ENCODE measurements at places on chromosomes 12 and 14.

- DNase-seq = peak; percentile 89
Measured at GRCh38 chr12:16012117-16012516, 101.0 kb downstream of the DERA start.

GRCh38 chr12:16323010-16323409 is 24.4 kb upstream of the MGST1 start:
- DNase-seq = peak; percentile 68

- peak; percentile 14 for DNase-seq
Measured at GRCh38 chr12:127984386-127985055, 282.4 kb upstream of the TMEM132C start.

DNA sequence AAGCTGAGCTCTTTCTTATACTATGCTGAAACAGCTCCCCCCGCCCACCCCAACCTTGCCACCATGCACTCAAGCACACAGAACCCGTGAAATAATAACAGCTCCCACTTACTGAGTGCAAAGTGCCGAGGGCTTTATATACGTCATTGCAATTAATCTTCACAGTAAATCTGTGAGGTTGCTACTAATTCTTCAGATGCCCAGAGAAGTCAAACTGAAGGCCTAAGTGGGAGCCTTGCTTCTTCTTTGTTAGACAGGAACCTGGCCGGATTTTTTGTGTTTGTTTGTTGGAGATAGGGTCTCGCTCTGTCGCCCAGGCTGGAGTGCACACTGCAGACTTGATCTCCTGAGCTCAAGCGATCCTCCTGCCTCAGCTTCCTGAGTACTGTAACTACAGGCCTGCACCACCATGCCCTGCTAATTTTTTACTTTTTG is 34.0 kb downstream of the VCPKMT start:
- DNase-seq = no peak

GRCh38 chr14:100777818-100778525 is 47.9 kb upstream of the MEG3 start:
- no peak for DNase-seq

GRCh38 chr12:52506858-52507715 is 13.1 kb downstream of the KRT5 start:
- DNase-seq = peak; percentile 84

DNA sequence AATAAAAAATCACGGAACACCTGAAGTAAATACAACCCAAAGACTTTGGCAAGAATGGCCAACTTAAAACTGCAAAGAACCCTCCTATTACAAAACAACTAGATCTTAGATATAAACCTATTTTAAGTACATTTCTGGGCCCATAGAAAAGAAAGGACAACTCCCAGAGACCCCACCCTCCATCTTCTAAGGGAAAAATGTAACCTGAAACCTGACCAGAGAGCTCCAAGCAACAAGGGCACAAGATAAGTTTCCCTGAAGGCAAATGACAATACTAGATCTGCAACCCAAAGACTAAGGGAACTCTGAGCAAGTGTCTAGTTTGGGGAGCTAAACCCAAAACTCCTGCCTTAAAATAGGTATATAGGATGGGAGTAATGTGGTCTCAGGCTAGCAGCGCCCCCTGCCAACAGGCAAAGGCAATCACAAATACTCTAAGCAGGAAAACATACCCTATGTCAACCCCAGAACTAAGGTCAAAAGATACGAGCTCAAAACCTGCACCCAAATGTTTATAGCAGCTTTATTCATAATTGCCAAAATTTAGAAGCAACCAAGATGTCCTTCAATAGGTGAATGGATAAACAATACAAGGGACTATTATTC is 218.9 kb downstream of the ITPR2 start:
- peak; percentile 31 for DNase-seq

- peak; percentile 26 for DNase-seq
Measured at GRCh38 chr12:49092086-49092815, 2.4 kb downstream of the DHH start.

GRCh38 chr12:113472191-113473121 is 785 bp upstream of the LHX5 start:
- no peak for DNase-seq

- no peak for DNase-seq
Measured at GRCh38 chr12:45269412-45269751, 53.5 kb downstream of the ANO6 start.

DNA sequence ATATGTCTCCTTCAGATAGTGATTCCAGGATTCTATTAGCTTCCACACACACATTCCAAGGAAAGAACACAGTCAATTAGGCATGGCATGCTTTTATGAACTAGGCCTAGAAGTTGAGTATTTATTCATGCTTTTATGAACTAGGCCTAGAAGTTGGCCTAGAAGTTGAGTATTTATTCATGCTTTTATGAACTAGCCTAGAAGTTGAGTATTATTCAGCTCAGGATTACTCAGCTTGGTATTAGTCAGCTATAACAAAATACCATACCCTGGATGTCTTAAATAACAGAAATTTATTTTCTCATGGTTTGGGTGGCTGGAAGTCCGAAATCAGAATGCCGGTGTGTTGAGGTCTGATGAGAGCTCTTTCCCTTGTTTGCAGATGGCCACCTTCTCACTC is 442.7 kb upstream of the FLRT2 start:
- DNase-seq = peak; percentile 60

DNA sequence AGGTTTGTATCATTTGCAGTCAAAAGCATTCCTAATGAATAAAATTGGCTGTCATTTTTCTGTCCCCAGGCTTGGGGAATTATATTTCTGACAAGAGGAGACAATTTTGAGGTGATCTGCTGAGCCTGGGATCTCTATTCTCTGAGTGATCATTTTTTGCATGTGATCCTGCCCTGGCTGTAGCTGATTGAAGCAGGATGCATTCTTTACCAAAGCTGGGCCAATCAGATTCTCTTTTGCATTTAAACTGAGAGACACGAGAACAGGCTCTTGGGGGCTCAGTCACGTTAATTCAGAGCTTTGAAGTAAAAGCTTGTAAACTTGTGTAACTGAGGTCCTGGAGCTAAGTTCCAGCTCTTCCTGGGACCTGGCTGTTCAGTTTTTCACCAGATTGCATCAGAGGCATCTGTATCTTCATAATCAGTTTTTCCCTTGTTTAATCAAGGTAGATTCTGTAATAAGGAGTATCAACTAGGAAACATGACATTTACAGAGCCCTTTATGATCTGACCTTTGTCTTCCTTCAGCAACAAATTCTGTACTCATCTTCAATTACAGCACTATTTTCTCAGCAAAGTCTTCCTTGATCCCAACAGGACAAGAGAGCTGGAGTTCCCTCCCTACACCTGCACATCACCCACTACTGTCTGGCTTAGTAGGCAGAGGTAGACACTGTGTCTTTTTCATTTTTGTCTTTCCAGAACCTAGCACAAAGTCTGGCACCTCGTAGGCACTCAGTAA is 35.0 kb upstream of the MANSC4 start:
- DNase-seq = no peak

- DNase-seq = no peak
Measured at GRCh38 chr12:63018273-63018672, 83.3 kb upstream of the PPM1H start.

DNA sequence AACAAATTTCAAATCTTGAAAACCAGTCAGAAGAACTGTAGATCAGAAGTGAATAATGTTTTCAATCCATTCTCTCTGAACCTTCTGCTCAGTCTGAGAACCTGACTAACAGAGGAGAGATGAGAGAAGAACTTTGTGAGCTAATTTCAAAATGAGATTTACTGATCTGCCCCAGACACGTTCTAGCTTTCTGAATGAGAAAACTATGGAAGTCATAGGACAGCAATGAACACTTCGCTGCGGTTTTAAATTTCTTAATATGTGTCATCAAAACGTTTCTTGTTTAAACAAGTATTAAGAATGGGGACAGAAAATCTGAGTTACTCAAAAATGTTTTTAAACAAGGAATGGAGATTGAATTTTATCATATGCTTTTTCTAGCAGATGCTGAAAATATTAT is 66.6 kb upstream of the FAR2 start:
- DNase-seq = peak; percentile 44

- DNase-seq = peak; percentile 1
Measured at GRCh38 chr14:48970943-48971342, 615.2 kb downstream of the RPS29 start.

DNA sequence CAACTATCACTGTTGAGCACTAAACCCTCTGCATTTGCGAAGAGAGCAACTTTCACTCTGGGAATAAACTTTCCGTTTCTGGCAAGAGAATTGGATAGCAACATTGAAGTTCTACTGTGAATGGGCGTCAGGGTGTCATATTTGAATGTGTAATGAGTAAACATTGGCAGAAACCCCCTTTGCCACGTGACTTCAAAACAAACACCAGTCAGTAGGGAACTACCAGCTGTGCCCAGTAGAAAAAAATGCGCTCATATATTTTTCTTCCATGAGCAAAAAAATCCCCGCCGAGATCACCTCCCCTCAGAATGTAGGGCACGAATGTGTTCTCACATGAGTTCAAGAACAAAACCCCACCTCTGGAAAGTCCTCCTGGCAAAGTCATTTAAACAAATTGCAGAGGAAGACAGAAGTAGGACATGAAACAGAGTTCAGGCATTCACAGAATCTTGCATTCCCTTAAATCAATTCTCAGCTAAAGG is 80.6 kb downstream of the BTG1 start:
- DNase-seq = peak; percentile 55

DNA sequence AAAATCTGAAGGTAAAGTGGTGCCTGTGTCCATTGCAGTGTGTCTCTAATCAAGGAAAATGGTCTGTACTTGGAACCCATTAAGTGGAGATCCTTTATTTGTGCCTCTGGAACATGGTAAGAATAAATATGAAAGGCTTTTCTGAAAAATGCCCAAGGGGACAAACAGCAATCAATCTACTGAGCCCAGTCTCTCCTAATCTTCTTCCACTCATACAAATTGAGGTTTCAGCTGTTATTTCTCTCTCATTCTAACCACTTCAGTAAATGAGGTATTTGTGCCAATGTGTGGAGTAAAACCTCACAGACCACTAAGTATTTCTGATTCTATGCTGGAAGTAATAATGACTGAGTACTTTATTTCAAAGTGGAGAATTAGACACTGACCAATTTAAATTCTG is 82.3 kb upstream of the ST8SIA1 start:
- no peak for DNase-seq

GRCh38 chr12:107238296-107238695 is 144.9 kb upstream of the CRY1 start:
- peak; percentile 69 for DNase-seq

DNA sequence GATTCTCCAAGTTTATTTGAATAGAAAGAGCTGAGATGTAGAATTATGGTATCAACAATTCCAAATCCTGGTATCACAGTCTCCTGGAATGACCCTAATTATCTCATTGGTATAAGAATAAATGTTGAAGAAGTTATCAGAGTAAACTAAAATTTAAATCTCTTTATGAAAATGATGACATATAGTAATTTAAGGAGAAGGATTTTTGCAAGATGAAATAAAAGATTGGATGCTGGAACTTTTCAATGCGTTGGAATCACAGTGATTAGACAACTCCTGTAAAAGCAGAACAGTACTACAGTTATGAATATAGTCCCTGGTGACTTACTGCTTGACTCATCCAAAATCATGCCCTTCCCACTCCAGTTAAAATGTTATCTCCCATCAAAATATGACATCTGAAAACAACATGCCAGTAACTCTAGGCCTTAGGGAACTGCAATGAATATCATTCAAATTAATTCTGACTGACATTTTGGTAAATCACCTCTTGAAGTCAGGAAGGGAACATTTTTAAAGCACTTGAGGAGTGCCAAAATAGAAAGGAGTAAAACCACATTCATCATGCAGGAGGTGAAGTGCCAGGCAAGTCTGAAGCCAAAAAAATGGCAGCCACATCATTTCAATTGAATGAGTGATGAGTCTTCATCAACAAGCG is 197.8 kb upstream of the PRKD1 start:
- no peak for DNase-seq

- DNase-seq = peak; percentile 71
Measured at GRCh38 chr12:76346236-76346635, 2.0 kb downstream of the BBS10 start.

DNA sequence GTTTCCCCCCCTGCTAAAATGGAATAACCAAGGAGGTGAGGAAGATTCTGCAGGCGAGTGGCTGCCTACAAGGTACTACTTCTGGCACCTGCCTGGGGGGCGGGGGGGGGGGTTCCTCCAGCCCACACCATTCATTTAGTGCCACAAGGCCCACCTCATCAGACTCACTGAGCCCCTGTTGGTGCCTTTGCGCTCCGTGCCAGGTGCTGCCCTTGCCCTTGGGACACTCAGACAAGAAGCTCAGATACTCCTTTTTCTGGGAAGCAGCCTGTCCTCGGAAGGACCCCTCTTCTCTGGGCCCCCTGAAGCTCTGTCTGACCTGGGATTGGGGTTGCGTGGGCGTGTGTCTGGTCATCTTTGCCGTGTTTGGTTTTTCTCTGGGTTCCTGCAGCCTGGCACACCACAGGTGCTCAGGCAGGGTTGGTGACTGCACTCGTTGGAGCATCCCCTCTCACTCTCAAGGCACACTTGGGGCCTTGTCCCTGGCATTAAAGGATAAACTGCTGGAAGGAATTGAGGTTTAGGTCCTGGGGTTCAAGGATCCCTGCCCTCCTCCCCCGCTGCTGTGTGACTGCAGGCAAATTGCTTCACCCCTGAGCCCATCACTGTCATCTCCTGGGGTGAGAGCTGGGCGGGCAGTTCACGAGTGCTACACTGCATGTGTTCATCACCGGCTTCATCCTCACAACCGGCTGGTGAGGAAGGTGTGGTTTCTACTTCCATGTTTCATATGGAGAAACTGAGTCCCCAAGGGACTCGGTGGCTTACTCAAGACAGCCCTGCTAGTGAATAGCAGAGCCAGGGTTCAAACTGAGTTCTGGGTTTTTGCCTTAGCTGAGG is 16.9 kb downstream of the FAM222A start:
- no peak for DNase-seq

- DNase-seq = no peak
Measured at GRCh38 chr12:97513950-97514349, 51.3 kb downstream of the RMST start.

GRCh38 chr12:1474574-1475153 is 119.7 kb downstream of the FBXL14 start:
- DNase-seq = peak; percentile 95
